Heart left ventricle (tissue), 16 donors: ENCODE measurements at places on chromosomes 5 and 9. TPM values are rescaled to one million over a fixed set of nuclear protein-coding genes. Genes with fewer than 3 reads are reported as not detected.
A peak's percentile ranks its signal among the peaks of the same experiment; 100 is the strongest.

- DNase-seq: no peak
- peak overlapping the region; percentile 64 for H3K4me3 ChIP-seq
- H3K36me3 ChIP-seq: peaks cover 14% of the 10 kb centered on the region
- H3K27ac ChIP-seq: peak overlapping the region; percentile 94
- H3K4me1 ChIP-seq: peaks cover 14% of the 10 kb centered on the region
Observed at GRCh38 chr9:83622433-83622938, 457 bp upstream of the IDNK start.

DNA sequence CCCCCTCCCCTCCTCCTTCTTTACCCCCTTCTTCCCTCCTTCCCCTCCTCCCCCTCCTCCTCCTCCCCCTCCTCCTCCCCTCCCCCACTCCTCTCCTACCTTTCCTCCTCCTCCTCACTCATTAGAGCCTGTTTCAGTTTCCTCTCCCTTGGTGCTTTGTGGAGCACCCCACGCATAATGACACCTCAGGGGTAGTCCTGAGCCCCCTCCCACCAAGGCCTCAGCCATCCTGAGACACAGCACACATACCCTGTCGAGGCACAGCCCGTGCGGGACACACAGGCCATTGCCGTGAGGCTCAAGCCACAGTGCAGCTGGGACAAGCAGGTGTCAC is 35.4 kb downstream of the HK3 start:
- no peak for DNase-seq
- H3K4me3 ChIP-seq: no peak overlapping the region
- peaks cover 24% of the 10 kb centered on the region for H3K27me3 ChIP-seq
- no peaks in the 10 kb centered on the region for H3K4me1 ChIP-seq

- no peaks in the 10 kb centered on the region for H3K27me3 ChIP-seq
- no peaks in the 10 kb centered on the region for H3K4me1 ChIP-seq
- no peak for DNase-seq
- no peak overlapping the region for H3K27ac ChIP-seq
- no peak overlapping the region for H3K4me3 ChIP-seq
Observed at GRCh38 chr9:25935188-25935587, 256.9 kb upstream of the TUSC1 start.

GRCh38 chr9:129803676-129804060 is 684 bp downstream of the TOR1B start:
- no peaks in the 10 kb centered on the region for H3K27me3 ChIP-seq
- H3K4me1 ChIP-seq: peaks cover 6% of the 10 kb centered on the region
- peaks cover 22% of the 10 kb centered on the region for H3K36me3 ChIP-seq
- no peak for DNase-seq
- peak overlapping the region; percentile 93 for H3K4me3 ChIP-seq

TLX3 gene
- polyA plus RNA-seq: not detected

RASGEF1C gene
- 0.19 TPM for polyA plus RNA-seq

SPATA24 gene
- polyA plus RNA-seq: 37.8 TPM
